DND-41 (cell line): ENCODE measurements at places on chromosomes 5 and 9.

GRCh38 chr5:132019857-132020555, 8.5 kb upstream of the ACSL6 start:
- no peak for DNase-seq

- no peak for DNase-seq
These were observed 741.4 kb downstream of the TAF11L14 start for GRCh38 chr5:18375641-18376040.

- DNase-seq: no peak
These were observed 148.7 kb downstream of the FAM174A start for GRCh38 chr5:100683881-100684280.

DNA sequence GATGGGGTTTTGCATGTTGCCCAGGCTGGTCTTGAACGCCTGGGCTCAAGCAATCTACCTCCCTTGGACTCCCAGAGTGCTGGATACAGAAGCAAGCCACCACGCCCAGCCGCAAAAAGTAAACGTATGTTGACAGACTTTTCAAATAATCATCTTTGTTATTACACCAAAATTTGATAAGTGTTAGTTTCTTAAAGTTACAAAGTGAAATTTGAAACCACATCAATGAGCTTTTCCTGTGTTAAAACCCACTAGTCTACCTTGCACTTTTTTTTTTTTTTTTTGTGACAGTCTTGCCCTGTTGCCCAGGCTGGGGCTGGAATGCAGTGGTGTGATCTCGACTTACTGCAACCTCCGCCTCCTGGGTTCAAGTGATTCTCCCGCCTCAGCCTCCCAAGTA, 29.9 kb downstream of the SPACA9 start:
- DNase-seq: no peak

DNA sequence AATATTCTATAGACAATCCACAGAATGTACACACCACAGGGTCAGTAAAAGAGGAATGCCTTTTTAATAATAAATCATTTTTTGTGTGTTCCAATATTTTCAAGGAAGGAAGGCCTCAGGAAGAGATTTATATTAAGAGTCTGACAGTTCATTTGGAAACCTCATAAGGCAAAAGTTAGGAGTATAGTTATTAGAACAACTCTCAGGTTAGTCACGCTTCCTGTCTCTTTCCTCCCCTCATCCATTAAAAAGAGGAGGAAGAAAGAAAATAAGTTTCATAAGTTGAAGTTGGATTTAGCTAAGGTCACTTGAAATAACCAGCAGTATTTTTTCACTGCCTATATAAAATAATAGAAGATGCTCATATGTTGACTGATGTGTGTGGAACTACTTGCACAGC, 863.2 kb downstream of the PTPRD start:
- DNase-seq: no peak

DNA sequence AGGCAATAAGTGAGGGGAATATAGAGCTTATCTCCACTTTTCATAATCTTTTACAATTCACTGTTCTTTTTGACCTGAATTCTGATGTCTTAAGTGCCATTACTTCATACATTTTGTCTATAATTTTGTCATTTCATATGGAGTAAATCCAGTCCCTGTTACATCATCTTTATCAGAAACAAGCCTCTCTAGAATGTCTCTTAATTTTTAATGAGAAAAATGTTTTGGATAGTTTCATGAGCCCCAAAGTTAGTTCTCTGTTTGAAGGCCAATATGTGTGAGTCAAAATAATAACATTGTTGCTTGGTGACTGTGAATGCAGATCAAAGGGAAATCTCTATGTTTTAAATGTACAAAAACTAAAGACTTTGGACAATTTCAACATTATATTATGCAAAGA, 329.6 kb upstream of the ARRDC3 start:
- DNase-seq: no peak

- DNase-seq: no peak
These were observed 19.1 kb upstream of the NEK6 start for GRCh38 chr9:124238546-124239140.

DNA sequence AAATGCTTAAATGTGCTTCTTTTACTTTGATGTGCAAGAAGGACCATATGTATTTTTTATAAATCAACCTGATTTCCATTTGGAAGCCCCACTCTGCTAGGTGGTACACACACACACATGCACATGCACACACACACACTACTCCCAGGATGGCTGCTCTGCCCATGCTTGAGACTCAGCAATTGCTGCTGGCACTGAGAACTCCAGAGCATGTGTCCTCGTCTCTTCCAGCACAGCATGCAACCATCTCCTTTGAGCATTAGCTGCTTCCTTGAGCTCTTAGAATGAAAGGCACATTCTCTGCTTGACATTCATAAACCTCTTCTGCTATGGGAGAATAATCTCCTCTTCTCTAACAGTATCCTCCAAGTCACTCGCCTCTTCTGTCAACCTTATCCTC, 115.9 kb downstream of the FEM1C start:
- no peak for DNase-seq

DNA sequence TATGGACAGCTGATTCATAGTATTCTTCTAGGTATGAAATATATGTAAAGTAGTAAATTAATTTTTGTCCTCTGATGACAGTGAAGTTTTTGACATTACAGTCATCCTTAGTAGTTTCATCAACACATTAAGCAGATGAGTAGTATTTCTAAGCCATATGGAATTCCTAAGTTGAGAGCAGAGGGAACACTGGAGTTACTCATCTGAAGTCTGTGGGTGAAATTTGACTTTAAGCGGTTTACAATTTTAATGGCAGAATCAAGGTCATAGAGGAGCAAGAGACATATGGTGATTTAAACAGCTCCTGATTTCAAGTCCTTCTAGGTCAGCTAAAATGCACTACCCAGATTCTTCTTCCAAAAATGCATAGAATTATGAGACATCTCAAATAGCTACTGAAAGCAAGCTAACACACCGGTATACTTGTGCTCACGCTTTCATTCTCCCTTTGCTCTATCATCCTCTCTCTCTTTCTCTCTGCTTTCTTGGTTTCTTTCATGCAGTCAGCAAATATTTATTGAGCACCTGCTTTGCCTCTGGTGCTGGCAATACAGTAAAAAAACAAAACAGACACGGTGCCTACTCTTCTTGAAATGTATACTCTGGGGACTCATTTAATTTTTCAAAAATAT, 235.9 kb downstream of the FER start:
- no peak for DNase-seq

- DNase-seq: no peak
These were observed 39.6 kb upstream of the SH3PXD2B start for GRCh38 chr5:172493906-172494305.

- no peak for DNase-seq
These were observed 19.2 kb downstream of the SLC25A25 start for GRCh38 chr9:128087262-128087661.

- no peak for DNase-seq
These were observed 339.6 kb upstream of the KIF2A start for GRCh38 chr5:61966296-61966955.

- peak; percentile 42 for DNase-seq
These were observed 72.5 kb downstream of the STK10 start for GRCh38 chr5:172115541-172115982.

GRCh38 chr9:137317021-137317717, 15.1 kb upstream of the NRARP start:
- no peak for DNase-seq

DNA sequence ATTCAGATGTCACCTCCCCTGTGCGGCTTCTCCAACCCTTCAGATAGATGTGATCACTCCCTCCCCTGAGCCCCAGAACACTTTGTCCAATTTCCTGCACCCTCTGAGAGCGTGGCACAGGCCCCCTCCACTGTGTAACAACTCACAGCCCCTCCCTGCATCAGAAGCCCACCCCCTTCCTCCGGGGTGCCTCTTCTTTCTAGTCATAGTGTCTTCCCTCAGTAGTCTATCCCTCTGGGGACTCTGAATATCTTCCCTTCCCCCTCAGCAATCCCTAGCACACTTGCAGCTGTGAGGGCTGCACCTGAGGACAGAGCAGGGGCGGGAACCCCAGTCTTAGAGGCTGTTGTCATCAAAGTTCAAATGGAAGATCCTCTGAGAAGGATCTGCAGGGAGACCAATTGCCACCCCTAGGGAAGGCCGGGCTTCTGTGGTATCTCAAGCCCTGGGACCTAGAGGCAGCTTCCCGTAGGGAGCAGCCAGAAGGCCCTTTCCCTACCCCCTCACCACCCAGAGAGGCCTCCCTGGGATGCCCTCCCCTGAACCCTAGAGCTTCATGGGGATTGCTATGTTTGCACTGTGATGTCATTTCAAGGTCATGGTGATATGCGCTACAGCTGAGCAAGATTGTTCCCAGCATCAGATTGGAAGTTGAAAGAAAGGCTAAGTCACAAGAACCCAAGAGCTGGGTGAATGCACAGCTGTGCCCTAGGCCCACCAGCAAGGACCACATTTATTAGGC, 70.7 kb downstream of the THBS4 start:
- peak; percentile 67 for DNase-seq

DNA sequence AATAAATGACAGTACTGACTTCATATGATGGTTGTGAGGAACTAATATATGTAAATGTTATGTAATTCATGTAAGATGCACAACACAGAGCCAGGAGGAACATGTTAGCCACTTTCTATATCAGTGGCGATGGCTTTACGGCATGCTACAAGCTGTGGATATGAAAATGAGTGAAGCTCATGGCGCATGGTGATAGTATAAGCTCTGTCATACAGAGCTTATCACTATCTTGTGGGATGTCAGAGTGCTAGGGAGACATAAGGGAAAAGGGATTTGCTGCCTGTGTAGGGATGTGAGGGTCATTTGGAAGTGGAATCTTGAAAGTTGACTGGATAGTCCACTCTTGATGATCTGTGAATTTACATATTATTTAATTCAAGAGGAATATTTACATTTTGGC, 13.6 kb downstream of the CPEB4 start:
- DNase-seq: no peak

DNA sequence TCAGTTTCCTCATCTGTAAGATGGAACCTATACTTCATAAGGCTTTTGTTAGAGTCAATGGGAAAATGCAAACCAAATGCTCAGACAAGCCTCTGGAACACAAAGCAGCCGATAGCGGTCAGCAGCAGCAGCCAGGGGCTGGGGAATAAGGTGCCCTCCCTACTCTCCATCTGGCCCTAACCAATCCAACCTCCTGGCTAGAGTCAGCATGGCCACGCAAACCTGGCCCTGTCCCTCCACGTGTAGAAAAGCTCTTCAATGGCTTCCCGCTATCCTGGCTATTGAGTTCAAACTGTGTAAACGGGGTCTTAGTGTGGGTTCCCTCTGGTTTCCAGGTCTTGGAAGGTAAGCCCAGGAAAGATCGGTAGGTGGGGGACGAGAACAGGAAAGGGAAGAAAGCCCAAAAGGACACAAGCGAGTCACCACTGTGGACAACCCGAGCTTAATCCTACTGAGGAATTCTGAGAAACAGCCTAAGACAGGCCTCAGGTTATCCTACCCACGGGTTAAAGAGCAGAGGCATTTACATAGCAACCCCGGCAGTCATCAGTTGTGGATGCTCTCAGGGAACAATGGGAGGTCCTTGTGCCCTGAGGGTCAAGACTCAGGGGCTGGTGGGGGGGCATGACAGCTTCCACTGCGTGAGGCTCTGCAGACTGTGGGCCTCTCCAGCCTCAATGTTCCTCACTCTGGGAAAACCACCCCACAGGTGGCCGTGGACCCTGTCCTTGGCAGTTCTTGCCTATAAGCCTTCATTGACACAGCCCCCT, 30.9 kb downstream of the FABP6 start:
- DNase-seq: no peak

- DNase-seq: no peak
These were observed 30.9 kb downstream of the PDE6A start for GRCh38 chr5:149913436-149914419.

DNA sequence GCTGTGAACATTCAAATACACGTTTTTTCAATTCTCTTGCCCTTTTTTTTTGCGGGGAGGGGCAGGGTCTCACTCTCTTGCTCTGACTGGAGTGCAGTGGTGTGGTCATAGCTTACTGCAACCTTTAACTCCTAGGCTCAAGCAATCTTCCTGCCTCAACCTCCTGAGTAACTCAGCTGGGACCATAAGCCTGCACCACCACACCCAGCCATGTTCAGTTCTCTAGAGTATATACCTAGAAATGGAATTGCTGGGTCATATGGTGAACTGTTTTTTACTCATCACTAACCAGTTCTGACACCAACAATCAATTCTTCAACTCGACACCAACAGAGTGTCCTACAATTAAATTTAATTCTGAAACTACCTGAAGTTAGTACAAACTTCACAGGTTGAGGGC, 85.5 kb upstream of the ZNF169 start:
- no peak for DNase-seq

GRCh38 chr5:39543335-39543734, 118.6 kb upstream of the DAB2 start:
- no peak for DNase-seq

- DNase-seq: no peak
These were observed 151.7 kb upstream of the POU5F2 start for GRCh38 chr5:93893075-93893474.

DNA sequence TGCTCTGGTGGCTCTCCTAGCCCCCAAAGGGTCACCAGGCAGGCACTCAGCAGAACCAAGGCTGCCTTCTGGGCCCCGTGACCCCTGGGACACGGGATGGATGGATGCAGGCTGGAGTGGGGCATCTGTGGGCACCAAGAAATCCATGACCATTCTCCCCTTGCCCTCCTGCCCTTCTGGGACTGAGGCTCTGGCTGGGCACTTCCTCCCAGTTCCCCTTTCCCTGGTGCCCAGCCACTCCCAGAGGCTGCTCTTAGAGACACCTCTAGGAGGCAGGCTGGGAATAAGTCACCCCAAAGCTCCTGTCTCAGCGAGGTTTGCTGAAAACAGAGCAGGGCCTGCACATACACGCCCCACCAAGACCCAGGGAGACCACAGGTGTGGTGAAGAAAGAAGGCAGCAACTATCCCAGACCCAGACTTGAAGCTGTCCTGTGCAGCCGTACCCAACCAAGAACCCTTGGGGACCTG, 943 bp downstream of the STING1 start:
- no peak for DNase-seq

DNA sequence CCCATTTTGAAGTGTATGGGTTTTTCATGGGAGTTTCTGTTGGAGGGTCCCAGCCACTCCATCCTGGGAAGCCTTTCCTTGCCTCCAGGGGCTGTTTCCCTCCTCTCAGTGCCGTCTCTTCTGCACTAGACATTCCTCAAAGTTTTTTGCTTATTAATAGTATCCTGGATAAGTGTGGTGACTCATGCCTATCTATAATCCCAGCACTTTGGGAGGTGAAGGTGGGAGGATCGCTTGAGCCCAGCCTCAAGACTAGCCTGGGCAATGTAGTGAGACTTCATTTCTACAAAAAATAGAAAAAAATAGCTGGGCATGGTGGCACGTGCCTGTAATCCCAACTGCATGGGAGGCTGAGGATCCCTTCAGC, 43.1 kb downstream of the RALGPS1 start:
- no peak for DNase-seq
